ENCODE measurements at places on chromosomes 12 and 14. TPM values are rescaled to one million over a fixed set of nuclear protein-coding genes. Genes with fewer than 3 reads are reported as not detected.
A peak's percentile ranks its signal among the peaks of the same experiment; 100 is the strongest.

SAMD15 gene
- total RNA-seq: 0.50 TPM

DNA sequence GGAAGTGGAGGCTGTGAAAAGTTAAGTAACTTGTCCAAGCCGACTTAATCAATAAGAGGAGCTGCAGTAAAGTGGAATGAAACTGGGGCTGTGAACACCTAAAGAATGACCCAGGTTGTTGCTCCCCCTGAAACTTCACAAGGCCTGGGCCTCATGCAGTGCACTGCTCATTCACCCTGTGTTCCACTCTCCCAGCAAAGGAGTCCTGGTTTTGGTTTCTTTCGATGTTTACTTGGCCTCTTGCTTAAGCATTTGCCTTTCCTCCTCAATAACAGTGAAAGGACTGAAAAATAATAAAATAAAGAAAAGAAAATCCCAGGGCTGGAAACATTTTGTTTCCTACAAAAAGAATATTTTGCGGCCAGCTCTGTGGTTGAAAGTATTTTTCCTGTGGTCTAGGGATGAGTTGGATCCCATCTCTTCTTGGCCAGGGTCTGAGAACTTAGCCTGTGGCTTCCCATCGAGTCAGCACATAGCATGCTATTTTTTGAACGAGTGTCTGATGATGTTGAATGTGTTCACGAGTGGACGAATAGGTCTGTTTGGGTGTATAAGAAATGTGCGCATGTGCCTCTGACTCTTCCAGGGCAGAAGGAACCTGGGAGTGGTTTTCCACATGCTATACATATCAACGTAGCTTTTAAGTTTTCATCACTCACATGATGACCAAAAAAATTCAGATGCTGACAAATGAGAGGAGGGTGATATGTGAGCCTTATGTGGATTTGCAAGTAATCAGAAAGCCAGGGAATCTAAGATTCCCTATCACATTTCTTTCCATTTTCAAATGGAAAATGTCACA lies 349.8 kb downstream of the ZFP36L1 start:
- no peak for DNase-seq

DNA sequence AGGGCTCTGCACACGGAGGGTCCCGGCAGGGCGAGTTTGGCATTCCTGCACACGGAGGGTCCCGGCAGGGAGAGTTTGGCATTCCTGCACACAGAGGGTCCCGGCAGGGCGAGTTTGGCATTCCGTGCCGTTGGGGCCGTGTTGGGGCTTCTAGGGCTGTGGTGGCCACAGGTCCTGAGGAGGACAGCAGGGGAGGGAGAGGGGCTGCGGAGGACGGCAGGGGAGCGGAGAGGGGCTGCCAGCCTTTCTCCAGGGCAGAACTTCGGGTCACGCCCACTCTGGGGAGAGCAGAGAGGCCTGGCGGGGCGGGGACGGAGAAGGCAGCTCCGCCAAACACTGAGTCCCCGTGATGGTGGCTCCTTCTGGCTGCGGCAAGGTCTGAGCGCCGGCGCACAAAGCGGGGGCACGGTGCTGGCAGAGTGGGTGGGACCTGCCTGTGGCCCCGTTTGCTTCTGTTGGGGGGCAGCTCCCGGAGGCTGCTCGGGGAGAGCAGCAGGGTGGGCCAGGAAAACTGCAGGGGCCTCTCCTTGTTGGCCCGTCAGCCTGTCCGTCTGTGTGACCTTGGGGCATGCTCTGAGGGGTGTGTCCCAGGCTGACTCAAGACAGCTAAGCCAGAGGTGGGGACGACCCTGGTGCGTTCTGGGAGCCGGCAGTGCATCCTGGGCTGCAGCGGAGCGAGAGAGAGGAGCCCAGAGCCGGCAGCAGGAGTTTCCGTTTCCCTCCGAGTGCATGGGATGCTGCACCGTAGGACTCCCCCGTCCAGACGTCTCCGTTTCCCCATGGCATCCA lies 60.2 kb downstream of the LRCOL1 start:
- no peak for DNase-seq

- DNase-seq: peak; percentile 89
Measured at GRCh38 chr14:52043690-52044089, 25.2 kb downstream of the NID2 start.

MYO1H gene
- total RNA-seq: not detected

LHX5 gene
- total RNA-seq: not detected

DNA sequence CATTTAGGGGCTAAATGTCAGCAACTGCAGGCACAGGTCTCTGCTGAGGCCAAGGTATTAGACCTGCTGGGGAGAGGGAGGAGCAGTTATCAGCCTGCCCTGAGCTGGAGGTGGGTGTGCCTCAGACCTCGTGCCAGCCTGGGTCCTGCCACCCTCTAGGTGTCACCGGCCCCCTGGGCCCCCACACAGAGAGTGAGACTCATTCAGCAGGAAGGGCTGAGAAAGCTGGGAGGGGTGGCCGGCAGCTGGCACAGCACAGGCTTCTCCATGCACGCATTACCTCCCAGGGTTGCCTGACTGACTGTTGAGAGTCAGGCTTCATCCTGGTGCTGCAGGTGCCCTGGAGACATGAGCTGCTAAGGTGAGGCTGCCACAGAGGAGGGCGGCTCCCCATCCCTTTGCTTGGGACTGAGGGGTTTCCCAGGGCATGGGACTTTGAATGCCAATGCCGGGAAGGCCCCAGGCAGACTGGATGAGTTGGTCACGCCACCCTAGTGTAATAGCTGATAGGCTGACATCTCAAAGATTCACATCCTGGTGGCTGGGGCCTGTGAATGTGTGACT lies 75.3 kb upstream of the C14orf180 start:
- no peak for DNase-seq

- no peak for DNase-seq
Measured at GRCh38 chr12:72077111-72077820, 138.6 kb downstream of the TPH2 start.

GRCh38 chr12:42586268-42586667 lies 3.3 kb downstream of the PRICKLE1 start:
- DNase-seq: peak; percentile 2

GRCh38 chr14:101251812-101252442 lies 309.4 kb upstream of the DIO3 start:
- peak; percentile 83 for DNase-seq

CS gene
- total RNA-seq: 103 TPM

- no peak for DNase-seq
Measured at GRCh38 chr14:61568572-61569011, 126.7 kb upstream of the HIF1A start.

- no peak for DNase-seq
Measured at GRCh38 chr14:105333613-105334364, 19.2 kb downstream of the PACS2 start.

- no peak for DNase-seq
Measured at GRCh38 chr12:121110211-121110940, 22.3 kb upstream of the P2RX7 start.

DNA sequence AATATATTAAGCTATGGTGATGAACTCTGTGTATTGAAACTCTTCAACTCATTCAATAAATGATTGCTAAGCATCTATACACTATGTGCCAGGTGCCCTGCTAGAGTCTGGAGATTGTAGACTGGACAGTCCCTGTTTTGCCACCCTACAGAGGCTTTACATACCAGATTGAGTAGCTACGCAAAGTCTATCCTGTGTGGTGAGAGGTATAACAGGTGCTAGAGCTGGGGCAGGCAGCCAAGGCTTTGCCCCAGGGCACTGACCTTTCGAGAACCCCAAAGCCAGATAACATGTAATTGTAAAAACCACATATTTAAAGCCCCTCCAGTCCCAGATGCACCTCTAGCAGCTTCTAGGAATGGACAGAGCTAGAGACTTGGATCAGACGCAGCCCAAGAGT lies 52.8 kb downstream of the PPM1H start:
- DNase-seq: no peak

INHBE gene
- not detected for total RNA-seq

- no peak for DNase-seq
Measured at GRCh38 chr14:104929268-104930230, 4.9 kb downstream of the PLD4 start.

DNA sequence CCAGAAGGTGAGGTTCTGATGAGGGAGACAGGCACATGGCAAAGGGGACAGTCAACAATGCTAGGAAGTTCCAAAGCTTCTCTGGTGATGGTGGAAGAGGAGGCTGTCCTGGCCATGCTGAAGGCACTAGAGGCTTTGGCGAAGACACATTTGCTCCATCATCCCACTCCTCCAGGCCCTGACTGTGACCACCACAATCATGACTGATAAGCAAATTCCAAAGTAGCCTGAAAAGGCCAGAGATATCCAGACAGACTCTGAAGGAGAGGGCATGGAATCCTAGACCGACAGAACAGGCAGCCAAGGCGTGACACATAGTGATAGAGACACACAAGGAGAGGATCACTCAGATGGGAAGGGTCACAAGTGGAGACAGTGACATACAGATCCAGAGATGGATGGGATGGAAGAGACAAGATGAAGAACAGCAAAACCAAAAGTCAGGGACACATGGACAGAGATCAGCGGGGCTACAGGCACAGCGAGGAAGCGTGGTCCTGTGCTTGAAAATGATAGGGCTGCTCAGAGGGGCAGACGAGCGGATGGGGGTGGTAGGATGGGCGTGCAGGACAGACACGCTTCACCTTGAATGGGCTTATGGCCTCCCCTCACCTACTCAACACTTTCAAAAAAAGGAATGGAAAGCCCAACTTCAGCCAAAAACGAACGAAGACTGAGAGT lies 1.3 kb downstream of the ZFHX2 start:
- no peak for DNase-seq

DNA sequence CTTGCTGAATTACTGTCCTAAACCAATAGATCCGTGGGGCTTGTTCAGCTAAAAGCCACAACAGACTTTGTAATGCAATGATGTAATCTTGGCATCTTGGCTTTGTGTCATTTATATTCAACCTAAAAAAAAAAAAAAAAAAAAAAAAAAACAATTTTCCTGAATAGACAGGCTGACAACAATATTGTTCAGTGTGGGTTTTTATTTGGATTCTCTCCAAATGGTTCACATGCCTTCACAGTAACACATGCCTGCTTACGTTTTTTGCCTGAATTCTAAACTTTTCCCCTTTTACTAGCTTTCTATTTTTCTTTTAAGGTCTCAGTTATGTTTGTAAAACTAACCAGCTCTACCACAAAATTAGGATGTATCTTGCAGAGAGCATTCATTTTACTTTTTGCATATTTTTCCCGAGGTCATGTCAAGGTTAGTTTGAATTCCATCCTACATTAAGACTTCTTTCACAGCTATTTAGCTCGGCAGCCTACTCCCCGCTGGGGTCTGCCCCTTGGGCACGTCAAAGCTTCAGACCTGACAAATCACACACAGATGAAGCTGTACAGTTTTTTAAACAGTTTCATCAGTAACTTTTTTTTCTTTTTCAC lies 213.7 kb upstream of the NPAS3 start:
- DNase-seq: no peak

DNA sequence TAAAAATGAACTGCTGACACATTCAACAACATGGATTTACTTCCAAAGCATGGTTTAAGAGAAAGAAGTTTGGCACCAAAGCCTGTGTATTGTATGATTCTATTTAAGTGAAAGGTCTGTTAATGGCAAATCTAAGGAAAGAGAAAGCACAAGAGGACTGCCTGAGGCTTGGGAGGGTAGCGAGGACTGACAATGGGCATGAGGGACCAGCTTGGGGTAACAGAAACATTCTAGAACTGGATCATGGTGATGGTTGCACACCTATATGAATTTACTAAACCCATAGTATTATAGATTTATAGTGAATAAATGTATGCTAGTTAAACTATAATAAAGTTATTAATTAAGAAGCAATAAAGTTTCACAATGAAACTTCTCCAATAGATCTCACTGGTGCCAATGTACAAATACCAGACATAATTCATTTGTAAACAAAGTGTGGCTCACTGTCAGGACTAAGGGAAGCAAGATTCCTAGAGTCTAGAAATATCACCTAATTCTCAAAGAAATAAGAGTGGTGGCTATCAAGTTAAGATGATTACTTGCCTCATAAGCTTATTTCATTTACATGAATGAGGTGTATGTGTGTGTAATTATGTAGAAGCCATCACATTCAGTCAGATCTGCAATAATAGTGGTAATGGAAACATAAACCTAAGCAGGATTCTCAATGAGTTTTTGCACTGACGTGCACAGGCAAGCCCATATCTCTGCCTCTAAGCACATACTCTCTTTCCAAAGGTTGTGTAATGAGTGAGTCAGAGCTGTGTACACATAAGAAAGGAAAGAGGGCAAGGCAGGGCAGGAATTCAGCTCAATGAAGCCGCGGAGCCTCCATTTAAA lies 353.4 kb downstream of the KCNH5 start:
- DNase-seq: no peak

KLRC4 gene
- not detected for total RNA-seq

PPP2R5E gene
- 29.9 TPM for total RNA-seq

GRCh38 chr12:66304296-66304900 lies 2.1 kb downstream of the HELB start:
- DNase-seq: no peak

FZD10 gene
- total RNA-seq: 0.42 TPM

DNA sequence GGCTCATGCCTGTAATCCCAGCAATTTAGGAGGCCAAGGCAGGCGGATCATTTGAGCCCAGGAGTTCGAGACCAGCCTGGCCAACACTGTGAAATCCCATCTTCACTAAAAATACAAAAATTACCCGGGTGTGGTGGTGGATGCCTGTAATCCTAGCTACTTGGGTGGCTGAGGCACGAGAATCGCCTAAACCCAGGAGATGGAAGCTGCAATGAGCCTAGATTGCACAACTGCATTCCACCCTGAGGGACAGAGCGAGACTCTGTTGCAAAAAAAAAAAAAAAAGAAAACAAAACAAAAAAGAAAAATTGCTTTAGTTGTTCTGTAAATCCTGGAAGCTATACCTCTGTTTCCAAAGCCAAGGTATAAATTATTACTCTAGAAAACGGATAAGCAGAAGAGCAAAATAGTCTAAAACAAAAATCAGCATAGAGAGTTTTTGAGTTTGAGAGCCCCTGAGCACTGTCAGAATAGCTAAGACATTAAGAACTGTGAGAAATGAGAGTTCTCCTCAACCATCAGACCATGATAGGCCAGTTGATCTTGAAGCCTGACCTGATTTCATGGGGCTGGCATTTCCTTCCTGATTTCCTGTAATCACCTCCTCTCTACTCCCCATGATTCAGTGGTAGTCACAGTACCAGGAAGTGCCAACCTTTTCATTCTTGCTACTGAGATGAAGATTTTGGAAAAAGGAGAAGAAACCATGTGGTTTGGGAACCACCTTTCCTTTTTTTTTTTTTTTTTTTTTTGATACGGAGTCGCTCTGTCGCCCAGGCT lies 31.7 kb downstream of the ATP2A2 start:
- DNase-seq: no peak

MANSC4 gene
- not detected for total RNA-seq

- no peak for DNase-seq
Measured at GRCh38 chr12:45388545-45388944, 172.7 kb downstream of the ANO6 start.

RTL1 gene
- total RNA-seq: not detected

HCAR2 gene
- not detected for total RNA-seq

GRCh38 chr12:113292091-113292490 lies 42.8 kb downstream of the SLC8B1 start:
- no peak for DNase-seq

KRT74 gene
- total RNA-seq: not detected

- peak; percentile 47 for DNase-seq
Measured at GRCh38 chr14:94303111-94303510, 10.0 kb upstream of the SERPINA10 start.

FOXA1 gene
- total RNA-seq: not detected

DICER1 gene
- 57.3 TPM for total RNA-seq

- no peak for DNase-seq
Measured at GRCh38 chr14:32601069-32601468, 272.0 kb downstream of the AKAP6 start.

Measured in esophagus muscularis mucosa (tissue), 4 donors.